Prostate gland (tissue), 2 donors: ENCODE measurements at places on chromosomes 7 and 10. TPM values are rescaled to one million over a fixed set of nuclear protein-coding genes. Genes with fewer than 3 reads are reported as not detected.

DNA sequence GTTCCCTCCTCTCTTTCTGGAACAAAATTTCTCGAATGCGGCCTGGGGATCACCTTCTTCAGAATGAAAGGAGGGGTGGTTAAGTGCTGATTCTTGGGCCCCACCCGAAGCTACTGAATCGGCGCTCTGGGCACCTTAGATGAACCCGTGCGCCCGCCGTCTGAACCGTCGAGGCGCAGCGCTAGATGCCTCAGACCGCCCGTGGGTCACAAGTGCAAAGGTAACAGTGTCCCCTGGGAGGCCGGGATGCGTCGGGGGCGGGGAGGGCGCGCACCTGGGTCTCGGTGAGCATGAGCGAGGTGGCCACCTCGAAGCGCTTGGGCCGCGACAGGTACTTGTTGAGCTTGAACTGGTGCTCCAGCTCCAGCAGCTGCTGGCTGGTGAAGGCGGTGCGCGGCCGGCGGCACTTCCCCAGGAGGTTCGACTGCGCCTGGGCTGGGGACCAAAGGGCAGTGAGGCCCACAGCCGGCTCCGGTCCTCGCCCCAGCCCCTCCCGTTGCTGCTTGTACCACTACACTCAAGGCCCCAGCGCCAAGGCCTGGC lies 4.2 kb downstream of the MNX1 start:
- H3K36me3 ChIP-seq, result no peaks in the 10 kb centered on the region
- H3K27me3 ChIP-seq, result peaks cover 47% of the 10 kb centered on the region
- H3K27ac ChIP-seq, result no peak overlapping the region
- H3K4me1 ChIP-seq, result no peaks in the 10 kb centered on the region
- no peak for DNase-seq

GRCh38 chr10:78619115-78619851 lies 449.5 kb upstream of the ZMIZ1 start:
- no peaks in the 10 kb centered on the region for H3K4me1 ChIP-seq
- no peak overlapping the region for H3K27ac ChIP-seq
- no peak for DNase-seq
- H3K36me3 ChIP-seq, result no peaks in the 10 kb centered on the region
- H3K4me3 ChIP-seq, result no peak overlapping the region

DNA sequence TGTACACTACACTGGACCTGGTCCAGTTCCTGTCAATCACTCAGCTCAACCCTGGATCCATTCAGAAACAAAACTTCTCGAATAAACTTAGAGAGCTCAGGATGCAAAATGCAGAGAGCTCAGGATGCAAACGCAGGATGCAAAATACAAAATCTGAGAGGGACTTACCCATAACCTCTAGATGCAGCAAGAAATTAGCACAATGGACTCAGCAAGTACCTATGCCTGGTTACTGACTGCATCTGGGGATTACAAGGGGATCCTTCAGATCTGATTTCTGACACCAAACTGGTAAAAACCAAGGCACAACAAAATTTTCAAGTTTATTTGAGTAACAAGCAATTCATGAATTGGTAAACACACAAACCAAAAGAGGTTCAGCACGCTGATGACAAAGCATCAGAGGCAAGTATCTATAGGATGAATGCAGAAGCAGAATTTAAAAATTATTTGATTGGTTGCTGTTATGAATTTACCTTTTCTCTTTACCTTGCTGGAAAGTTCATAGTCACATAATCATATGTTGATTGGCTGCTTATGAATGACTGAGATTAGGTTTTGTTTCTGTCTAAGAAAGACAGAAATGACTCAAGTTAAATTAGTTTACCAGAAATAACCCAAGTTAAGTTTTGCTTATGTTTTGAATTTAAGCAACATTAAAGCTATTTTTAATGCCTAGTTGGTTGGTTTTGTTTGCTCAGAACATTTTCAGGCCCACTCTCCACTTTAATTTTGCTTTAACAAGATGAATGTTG lies 11.4 kb downstream of the GIMAP6 start:
- DNase-seq, result no peak
- no peaks in the 10 kb centered on the region for H3K27me3 ChIP-seq
- no peak overlapping the region for H3K4me3 ChIP-seq
- no peaks in the 10 kb centered on the region for H3K4me1 ChIP-seq

DNA sequence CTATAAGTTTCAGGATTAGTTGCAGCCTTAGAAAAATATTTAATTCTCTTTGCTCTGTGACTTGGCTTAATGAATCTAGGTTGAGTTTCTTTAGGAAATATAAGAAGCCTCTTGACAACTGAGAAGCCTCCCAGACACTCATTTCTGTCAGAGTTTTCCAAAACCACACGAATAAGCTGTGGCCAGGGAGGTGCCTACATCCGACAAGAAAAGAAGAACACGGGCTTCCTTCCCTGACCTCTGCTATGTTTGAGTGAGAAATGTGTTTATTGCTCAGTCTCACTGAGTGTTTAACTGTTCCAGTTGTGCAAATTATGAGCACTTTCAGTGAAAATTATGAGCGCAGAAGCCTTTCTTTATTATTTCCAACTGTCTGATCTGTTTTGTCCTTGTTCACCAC lies 105.0 kb downstream of the TRIL start:
- H3K4me3 ChIP-seq, result no peak overlapping the region
- H3K27me3 ChIP-seq, result no peaks in the 10 kb centered on the region
- no peaks in the 10 kb centered on the region for H3K36me3 ChIP-seq
- H3K4me1 ChIP-seq, result no peaks in the 10 kb centered on the region
- DNase-seq, result no peak

DNA sequence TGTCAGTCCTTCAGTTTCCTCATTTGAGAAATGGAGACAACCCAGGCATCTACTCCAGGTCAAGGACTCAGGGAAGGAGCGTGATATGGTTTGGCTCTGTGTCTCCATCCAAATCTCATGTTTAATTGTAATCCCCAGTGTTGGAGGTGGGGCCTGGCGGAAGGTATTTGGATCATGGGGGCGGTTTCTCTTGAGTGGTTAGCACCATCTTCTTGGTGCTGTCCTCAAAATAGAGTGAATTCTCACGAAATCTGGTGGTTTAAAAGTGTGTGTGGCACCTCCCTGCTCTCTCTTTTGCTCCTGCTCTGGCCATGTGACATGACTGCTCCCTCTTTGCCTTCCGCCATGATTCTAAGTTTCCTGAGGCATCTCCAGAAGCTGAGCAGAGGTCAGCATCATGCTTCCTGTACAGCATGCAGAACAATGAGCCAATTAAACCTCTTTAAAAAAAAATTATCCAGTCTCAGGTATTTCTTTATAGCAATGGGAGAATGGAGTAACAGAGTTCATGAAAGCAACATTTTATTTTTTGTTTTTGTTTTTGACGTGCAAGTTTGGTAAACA lies 30.0 kb downstream of the ARHGAP22 start:
- no peak for DNase-seq
- H3K4me1 ChIP-seq, result no peaks in the 10 kb centered on the region
- no peak overlapping the region for H3K4me3 ChIP-seq
- no peaks in the 10 kb centered on the region for H3K36me3 ChIP-seq
- no peaks in the 10 kb centered on the region for H3K27me3 ChIP-seq
- no peak overlapping the region for H3K27ac ChIP-seq

GRCh38 chr10:127133225-127133624 lies 63.2 kb downstream of the INSYN2A start:
- no peaks in the 10 kb centered on the region for H3K36me3 ChIP-seq
- H3K4me3 ChIP-seq, result no peak overlapping the region
- no peaks in the 10 kb centered on the region for H3K4me1 ChIP-seq

DNA sequence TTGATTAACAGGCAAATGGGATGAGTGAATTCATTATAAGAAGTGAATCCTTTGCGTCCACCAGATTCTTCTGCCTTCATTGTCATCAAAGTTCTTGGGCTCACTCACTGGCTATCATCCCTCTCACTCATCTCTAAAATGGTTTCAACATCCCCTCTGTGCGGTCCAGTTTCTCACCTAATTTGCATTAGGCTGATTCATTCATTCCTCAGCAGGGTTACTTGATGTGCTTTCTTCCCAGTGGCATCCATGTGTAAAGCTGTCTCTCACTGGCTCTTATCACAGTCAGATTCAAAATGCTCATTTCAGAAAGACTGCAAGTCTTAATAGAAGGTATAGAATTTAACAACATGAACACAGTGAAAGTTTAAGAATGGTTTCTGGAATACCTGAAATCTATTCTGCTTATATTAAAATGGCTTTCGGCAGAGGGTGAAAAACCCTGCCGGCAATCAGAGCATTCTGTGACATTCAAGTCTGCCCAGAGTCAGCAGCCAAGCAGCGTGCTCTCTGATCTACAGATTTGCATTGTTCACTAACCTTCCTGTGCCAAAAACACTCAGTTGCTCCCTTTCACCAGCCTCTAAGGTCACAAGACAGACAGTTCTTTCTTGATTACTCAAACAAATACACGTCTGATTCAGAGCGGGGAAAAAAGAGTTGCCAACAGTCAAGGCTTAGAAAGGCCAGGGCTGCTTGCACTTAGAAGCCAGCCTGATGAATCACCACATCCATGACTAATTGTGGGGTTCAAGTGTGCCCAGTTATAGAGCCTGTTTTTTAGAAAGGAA lies 106.7 kb downstream of the TES start:
- DNase-seq, result peak; percentile 78
- no peaks in the 10 kb centered on the region for H3K36me3 ChIP-seq
- peak overlapping the region; percentile 48 for H3K27ac ChIP-seq
- no peaks in the 10 kb centered on the region for H3K27me3 ChIP-seq
- H3K4me3 ChIP-seq, result no peak overlapping the region

- no peaks in the 10 kb centered on the region for H3K27me3 ChIP-seq
- no peak overlapping the region for H3K27ac ChIP-seq
- DNase-seq, result peak; percentile 9
- H3K4me3 ChIP-seq, result no peak overlapping the region
Measured at GRCh38 chr10:58152673-58153263, 114.9 kb downstream of the IPMK start.

GRCh38 chr7:95684037-95684436 lies 87.7 kb upstream of the PDK4 start:
- no peak overlapping the region for H3K27ac ChIP-seq
- no peak overlapping the region for H3K4me3 ChIP-seq
- no peaks in the 10 kb centered on the region for H3K27me3 ChIP-seq
- no peaks in the 10 kb centered on the region for H3K36me3 ChIP-seq
- no peaks in the 10 kb centered on the region for H3K4me1 ChIP-seq
- DNase-seq, result no peak

DNA sequence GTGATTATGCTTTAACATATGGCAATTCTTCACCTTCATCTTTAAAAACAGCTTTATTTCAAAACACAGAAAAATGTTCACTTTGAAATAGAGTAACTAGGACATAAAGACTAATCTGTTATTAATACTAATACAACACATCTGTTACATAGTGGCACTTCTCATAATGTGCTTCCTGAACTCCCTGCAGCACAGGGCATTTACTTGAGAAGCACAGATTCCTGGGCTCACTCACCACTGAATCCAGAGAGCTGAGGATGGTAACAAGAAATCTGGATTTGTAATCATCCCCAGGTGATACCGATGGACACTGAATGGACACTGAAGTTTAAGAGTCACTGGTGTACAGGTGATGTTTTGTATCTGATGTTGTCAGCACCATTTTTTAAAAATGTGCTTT lies 96.1 kb downstream of the COL28A1 start:
- H3K27ac ChIP-seq, result no peak overlapping the region
- no peak overlapping the region for H3K4me3 ChIP-seq
- no peaks in the 10 kb centered on the region for H3K27me3 ChIP-seq
- H3K36me3 ChIP-seq, result no peaks in the 10 kb centered on the region

DNA sequence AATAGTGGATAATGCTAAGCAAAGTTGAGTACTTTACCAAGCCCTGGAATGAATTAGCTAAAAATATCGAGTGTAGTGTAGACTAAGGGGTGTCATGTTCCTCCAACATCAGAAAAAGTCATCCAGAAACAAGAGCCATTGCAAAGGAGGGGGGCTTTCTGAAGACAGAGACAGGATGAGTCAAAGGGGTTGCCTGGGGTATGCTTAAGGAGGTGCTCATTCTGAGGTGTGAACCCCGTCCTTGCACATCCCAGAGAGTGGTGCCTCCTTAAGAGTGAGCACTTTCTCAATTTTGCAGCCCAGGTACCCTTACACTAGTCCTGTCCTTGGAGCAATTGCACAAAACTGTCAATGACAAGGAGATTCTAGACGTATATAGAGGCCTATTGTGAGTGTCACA lies 43.1 kb upstream of the C10orf71 start:
- DNase-seq, result no peak
- no peak overlapping the region for H3K27ac ChIP-seq
- no peak overlapping the region for H3K4me3 ChIP-seq

GRCh38 chr10:63644418-63645142 lies 123.4 kb downstream of the REEP3 start:
- no peak overlapping the region for H3K27ac ChIP-seq
- no peak for DNase-seq
- H3K27me3 ChIP-seq, result no peaks in the 10 kb centered on the region
- H3K36me3 ChIP-seq, result no peaks in the 10 kb centered on the region
- H3K4me3 ChIP-seq, result no peak overlapping the region

DNA sequence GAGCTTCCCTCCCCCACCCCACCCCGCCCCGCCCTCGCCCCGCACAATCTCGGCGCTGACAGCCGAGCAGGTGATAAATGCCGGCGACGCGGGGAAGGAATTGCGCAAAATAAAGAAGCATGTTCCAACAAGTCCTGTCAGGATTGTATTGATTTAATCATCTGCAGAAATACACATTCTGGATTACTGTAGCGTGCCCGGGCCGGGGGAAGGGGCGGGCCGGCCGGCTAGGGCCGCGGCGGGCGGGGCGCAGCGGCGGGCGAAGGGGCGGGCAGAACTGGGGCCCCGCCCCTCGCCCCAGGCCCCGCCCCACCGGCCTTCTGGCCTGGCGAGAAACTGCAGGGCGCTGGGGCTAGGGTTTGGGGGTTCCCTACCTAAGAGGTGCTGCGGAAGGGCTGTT lies 88.9 kb upstream of the PAX2 start:
- H3K4me3 ChIP-seq, result no peak overlapping the region
- no peak overlapping the region for H3K27ac ChIP-seq
- H3K4me1 ChIP-seq, result peaks cover 8% of the 10 kb centered on the region
- peaks cover 57% of the 10 kb centered on the region for H3K27me3 ChIP-seq
- H3K36me3 ChIP-seq, result no peaks in the 10 kb centered on the region

The TMEM196 gene
- total RNA-seq, result not detected

The PRKAR2B gene
- total RNA-seq, result 65.7 TPM

The MACC1 gene
- 3.4 TPM for total RNA-seq

The NUTM2E gene
- total RNA-seq, result not detected

The UBTD1 gene
- total RNA-seq, result 93.8 TPM

The NKX2-3 gene
- total RNA-seq, result not detected
